Osteoblast (primary cell): ENCODE measurements at places on chromosomes 7 and 10. TPM values are rescaled to one million over a fixed set of nuclear protein-coding genes. Genes with fewer than 3 reads are reported as not detected.

GRCh38 chr10:17340144-17340829, 112.2 kb downstream of the VIM start:
- no peak for DNase-seq
- no peaks in the 10 kb centered on the region for H3K27me3 ChIP-seq
- no peak overlapping the region for H3K27ac ChIP-seq
- no peak overlapping the region for H3K4me3 ChIP-seq
- H3K4me1 ChIP-seq: peaks cover 4% of the 10 kb centered on the region
- no peaks in the 10 kb centered on the region for H3K36me3 ChIP-seq

DNA sequence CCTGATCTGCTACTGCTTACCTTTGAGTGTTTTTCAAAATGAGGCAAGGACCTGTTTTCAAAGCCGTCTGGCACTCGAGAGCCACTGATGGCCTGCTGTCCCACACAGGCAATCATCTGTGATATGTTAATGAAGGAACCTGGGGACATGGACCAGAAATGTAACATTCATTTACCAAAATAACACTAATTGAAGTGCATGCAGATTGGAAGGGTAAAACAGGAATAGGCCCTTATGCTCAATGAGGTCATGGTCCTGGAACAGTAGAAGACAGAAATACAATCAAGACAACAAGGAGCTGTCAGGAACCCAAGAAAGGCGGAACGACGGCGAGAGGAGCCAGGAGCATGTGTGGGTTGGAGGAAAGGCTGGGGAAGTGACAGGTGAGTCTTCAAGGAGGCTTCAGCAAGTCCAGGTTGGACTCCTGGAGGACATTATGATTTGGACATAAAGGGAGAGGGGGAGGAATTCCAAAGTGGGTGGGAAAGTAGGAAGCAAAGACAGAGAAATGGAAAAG, 28.3 kb downstream of the POLR3A start:
- peaks cover 70% of the 10 kb centered on the region for H3K36me3 ChIP-seq
- DNase-seq: no peak
- no peaks in the 10 kb centered on the region for H3K27me3 ChIP-seq
- no peak overlapping the region for H3K4me3 ChIP-seq
- no peaks in the 10 kb centered on the region for H3K4me1 ChIP-seq

- H3K27me3 ChIP-seq: no peaks in the 10 kb centered on the region
- no peaks in the 10 kb centered on the region for H3K4me1 ChIP-seq
Observed at GRCh38 chr10:83182076-83182475, 957.2 kb upstream of the GHITM start.

DNA sequence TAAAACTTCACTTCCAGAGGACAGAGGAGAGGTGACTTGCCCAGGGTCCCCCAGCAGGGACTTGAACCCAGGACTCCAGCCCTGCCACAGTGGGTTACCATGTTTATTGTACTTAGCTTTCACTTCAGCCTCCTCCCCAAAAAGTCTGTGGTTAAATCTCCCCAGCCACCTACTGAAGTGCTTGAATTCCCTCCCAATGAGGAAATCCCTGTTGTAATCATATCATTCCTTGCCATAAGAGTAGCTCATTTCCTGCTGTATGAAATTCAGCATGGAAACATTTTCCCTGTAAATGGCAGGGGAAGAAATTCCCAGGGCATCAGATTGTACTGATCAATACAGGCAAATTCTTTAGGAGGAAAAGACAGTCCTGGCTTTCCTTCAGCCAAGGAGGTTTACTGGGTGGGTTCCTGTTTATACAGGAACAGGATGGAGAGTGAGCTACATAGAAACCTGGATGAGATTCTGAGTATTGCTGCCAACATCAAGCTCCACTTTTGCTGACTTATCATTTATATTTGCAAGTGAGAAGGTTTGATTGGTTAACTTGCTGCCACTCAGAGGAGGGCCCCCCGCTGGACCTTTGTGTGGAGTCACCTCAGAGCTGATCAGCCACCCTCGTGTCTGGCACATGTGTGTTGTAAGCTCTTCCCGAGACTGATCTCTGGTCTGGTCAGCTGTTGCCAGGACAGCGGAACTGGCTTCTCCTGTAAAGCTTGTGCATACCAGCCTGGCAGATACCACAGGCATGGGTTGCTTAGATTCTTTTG, 16.4 kb upstream of the PDZD8 start:
- peak overlapping the region; percentile 8 for H3K27ac ChIP-seq
- peaks cover 16% of the 10 kb centered on the region for H3K27me3 ChIP-seq

- no peak overlapping the region for H3K27ac ChIP-seq
- DNase-seq: no peak
- H3K4me3 ChIP-seq: no peak overlapping the region
- H3K4me1 ChIP-seq: no peaks in the 10 kb centered on the region
Observed at GRCh38 chr10:76962851-76963250, 674.8 kb downstream of the KCNMA1 start.

DNA sequence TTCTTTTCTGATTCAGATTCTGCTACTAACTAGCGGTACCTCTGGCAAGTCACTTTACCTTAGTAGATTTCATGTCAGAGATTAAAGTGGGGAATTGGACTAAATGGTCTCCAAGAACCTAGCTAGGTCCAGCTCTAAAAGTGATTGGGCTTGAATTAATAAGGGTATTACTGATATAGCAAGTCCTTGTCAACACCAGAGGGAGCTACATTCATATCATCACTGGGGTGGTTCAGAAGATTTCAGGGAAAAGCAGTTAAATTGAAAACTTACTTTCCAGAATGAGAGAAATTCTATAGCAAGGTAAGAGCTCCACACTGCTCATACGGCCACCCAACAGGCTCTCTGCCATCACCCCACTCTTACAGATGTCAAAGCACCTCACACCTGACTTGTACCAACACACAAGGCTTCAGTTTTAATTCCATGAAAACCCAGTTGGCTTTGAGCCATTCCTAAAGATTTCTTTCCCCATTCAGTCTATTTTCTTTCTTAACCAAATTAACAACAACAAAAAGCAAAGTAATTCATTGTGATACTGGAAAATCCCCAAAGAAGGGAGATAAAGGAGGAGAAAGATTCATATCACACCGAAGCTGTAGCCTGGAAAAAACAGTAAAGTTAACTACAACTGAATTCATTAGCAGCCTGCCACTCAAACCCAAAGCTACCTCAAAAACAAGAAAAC, 38.0 kb upstream of the SPOCK2 start:
- H3K27ac ChIP-seq: no peak overlapping the region
- peak; percentile 65 for DNase-seq
- no peak overlapping the region for H3K4me3 ChIP-seq
- peaks cover 15% of the 10 kb centered on the region for H3K4me1 ChIP-seq

Gene STARD3NL
- total RNA-seq: 60.4 and 63.3 TPM in 2 replicates

Gene CCL24
- total RNA-seq: not detected in 2 replicates
